ENCODE measurements at places on chromosomes 5 and 9.

GRCh38 chr5:68200288-68200687, 15.3 kb upstream of the PIK3R1 start:
- no peak for DNase-seq

DNA sequence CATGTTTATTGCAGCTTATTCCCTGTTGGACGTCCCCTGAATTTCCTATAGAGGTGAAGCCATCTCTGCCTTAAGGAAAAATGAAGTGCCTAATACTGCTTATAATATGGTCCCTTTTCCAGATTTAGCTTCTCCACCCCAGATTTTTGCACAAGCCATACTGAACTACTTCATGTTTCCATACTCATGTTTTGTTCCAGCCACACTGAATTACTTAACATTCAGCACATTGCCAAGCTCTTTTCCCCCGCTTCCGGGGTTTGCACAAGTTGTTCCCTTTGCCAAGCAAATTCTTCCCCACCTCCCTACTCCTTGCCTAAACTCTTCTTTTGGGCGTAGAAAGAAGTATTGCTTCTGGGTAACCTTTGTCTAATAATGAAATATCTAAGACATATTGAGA, 1.7 kb upstream of the CNTRL start:
- peak; percentile 52 for DNase-seq

DNA sequence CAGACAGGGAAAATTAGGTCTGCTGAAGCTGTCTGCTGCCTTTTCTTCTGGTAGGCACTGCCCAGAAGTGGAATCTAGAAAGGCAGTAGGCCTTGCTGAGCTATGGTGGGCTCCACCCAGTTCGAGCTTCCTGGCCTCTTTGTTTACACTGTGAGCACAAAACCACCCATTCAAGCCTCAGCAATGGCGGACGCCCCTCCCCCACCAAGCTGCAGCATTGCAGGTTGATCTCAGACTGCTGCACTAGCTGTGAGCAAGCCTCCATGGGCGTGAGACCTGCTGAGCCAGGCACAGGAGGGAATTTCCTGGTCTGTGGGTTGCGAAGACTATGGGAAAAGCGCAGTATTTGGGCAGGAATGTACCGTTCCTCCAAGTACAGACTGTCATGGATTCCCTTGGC, 18.5 kb downstream of the AGTPBP1 start:
- DNase-seq, result peak; percentile 80

GRCh38 chr5:109874108-109874507, 184.4 kb downstream of the MAN2A1 start:
- no peak for DNase-seq

GRCh38 chr5:12354686-12355085, 450.4 kb upstream of the CTNND2 start:
- DNase-seq, result no peak

DNA sequence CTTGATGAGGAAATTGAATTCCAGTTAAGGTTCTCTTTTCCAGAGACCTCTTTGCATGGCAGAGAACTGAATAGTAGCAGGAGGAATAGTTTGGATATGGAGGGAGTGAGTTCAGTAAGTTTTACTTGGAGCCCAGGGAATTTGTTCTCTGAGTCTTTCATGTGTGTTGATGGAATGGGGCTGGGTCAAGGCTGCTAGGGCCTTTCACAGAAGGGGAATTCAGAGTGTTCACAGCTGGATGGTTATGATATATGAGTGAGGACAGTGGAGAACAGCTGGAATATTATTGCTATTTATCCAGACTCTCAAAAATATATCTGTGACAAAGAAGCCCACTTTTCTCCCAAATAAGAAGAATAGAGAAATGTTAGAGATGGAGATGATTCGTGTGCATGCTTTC, 372.8 kb downstream of the PLK2 start:
- DNase-seq, result no peak

GRCh38 chr9:120441426-120442307, 138.3 kb downstream of the CDK5RAP2 start:
- no peak for DNase-seq

DNA sequence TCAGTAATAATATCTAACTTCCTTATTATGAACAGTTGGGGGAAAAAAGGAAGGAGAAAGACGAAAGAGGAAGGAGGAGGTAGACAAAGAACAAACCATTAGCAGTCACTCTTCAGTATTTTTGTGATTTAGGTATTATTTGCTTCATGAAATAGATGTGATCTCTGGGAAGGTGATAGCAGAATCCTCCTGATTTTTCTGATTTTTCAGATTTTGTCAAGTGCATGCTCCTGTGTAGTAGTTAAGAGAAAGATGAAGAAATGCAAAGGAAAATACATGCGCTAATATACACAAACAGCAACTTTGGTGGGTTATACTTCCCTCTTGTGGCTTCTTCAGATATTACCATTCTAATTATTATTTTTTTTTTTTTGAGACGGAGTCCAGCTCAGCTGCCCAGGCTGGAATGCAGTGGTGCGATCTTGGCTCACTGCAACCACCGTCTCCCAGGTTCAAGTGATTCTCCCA, 31.6 kb downstream of the LMNB1 start:
- DNase-seq, result no peak

GRCh38 chr9:2681981-2682380, 35.3 kb upstream of the KCNV2 start:
- DNase-seq, result no peak

GRCh38 chr5:96336351-96336985, 96.6 kb downstream of the PCSK1 start:
- peak; percentile 80 for DNase-seq

- DNase-seq, result no peak
Observed at GRCh38 chr9:34688329-34689115, 2.6 kb downstream of the CCL19 start.

- DNase-seq, result no peak
Observed at GRCh38 chr5:149273237-149273636, 1.6 kb downstream of the AFAP1L1 start.

GRCh38 chr5:116671211-116671736, 96.7 kb upstream of the SEMA6A start:
- no peak for DNase-seq

- DNase-seq, result no peak
Observed at GRCh38 chr5:102523541-102524175, 24.9 kb upstream of the SLCO6A1 start.

- no peak for DNase-seq
Observed at GRCh38 chr5:131394128-131394527, 130.3 kb downstream of the CDC42SE2 start.

GRCh38 chr5:135823881-135824280, 10.6 kb upstream of the SLC25A48 start:
- DNase-seq, result no peak

- DNase-seq, result no peak
Observed at GRCh38 chr5:93331863-93332262, 249.2 kb downstream of the NR2F1-AS1 start.

- no peak for DNase-seq
Observed at GRCh38 chr5:39224196-39224761, 4.9 kb upstream of the FYB1 start.

- no peak for DNase-seq
Observed at GRCh38 chr5:123119334-123119986, 30.4 kb downstream of the PRDM6 start.

DNA sequence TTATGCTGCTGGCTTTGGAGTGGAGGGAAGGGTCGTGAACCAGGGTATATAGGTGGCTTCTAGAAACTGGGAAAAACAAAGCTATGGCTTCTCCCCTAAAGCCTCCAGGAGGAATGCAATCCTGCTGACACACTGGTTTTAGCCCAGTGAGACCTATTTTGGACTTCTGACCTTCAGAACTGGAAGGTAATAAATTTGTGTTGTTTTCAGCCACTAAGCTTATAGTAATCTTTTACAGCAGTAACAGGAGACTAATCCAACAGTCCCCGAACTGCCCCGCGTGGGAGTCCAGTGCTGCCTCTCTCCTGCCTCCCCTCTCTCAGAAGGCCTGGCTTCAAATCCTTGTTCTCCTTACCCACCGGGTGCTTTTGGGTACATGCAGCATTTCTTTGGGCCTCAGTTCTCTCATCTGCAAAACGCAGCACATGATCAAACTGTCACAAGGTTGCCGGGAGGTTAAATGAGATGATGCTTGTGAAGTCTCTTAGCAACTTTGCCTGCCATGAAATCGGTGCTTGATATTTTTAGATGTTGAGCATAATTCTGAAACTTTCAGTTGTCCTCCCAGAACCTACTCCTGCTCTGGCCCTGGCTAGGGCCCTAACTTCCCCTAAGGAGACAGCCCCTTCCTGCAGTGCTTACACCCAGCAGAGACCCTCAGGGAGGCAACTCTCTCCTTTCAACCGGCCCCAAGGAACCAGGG, 127.3 kb upstream of the BOD1 start:
- no peak for DNase-seq

GRCh38 chr9:78712903-78713613, 416.1 kb downstream of the PSAT1 start:
- no peak for DNase-seq

GRCh38 chr9:93532141-93532540, 44.2 kb upstream of the PHF2 start:
- DNase-seq, result no peak

DNA sequence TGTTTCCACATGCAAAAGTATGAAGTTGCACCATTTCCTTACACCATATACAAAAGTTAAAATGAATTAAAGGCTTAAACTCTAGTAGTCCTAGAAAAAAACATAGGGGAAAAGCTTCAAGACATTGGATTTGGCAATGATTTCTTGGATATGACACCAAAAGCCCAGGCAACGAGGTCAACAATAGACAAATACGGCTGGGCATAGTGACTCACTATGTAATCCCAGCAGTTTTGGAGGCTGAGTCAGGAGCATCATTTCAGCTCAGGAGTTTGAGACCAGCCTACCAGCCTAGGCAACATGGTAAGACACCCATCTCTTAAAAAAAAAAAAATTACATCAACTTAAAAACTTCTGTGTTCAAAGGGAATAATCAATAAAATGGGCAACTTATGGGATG, 30.9 kb upstream of the SREK1 start:
- DNase-seq, result no peak

- DNase-seq, result no peak
Observed at GRCh38 chr5:173944511-173944910, 44.5 kb upstream of the C5orf47 start.

- DNase-seq, result no peak
Observed at GRCh38 chr5:174400461-174400860, 323.9 kb upstream of the MSX2 start.

GRCh38 chr9:104980039-104980654, 52.2 kb upstream of the ABCA1 start:
- no peak for DNase-seq

All from head of caudate nucleus (tissue), 42 donors.